Keratinocyte (primary cell): ENCODE measurements at places on chromosomes 5 and 9.

DNA sequence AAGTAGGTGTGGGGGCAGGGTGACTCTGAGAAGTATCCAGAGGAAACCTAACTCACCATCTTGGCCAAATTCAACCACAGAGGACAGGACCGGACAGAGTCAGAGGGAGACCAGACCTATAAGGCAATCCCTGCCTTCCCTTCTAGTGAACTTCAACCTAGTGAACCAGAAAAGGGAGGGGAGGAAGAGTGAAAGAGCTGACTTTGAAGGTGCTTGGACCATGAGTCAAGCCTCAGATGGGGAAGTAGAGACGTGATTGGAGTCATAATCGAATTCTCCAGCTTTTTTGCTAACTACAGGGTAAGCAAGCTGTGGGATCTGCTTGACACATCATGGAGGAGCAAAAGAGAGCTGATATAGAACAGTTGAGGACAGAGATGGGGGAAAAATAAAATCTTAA lies 18.8 kb upstream of the KIF2A start:
- no peak for DNase-seq

DNA sequence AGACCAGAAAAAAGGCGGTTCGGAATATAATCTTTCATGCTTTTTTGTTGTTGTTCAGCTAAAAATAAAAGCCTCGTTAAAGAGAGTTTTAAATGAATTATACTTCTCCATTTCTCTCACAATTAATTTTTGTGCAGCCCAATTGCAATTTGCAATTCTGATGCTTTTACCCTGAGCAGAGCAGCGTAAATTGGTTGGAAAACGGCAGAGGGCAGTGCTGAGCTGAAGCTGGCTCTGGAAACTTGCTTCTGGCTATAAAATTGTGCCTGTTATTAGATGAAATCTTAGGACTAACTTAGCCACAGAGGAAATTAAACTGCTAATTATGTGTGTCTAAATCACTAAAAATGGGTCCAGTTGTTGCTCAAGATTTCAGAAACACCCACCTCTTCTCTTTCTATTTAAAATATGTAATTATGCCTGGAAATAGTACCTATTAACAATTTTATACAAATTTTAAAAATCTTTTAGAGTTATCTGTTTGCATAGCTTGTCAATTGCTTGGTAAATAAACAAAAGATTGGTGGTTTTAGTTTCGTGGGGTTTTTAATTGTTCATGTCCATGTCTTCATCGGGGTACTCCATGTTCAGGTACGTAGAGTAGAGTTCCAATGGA lies 441.8 kb upstream of the TLE4 start:
- no peak for DNase-seq

DNA sequence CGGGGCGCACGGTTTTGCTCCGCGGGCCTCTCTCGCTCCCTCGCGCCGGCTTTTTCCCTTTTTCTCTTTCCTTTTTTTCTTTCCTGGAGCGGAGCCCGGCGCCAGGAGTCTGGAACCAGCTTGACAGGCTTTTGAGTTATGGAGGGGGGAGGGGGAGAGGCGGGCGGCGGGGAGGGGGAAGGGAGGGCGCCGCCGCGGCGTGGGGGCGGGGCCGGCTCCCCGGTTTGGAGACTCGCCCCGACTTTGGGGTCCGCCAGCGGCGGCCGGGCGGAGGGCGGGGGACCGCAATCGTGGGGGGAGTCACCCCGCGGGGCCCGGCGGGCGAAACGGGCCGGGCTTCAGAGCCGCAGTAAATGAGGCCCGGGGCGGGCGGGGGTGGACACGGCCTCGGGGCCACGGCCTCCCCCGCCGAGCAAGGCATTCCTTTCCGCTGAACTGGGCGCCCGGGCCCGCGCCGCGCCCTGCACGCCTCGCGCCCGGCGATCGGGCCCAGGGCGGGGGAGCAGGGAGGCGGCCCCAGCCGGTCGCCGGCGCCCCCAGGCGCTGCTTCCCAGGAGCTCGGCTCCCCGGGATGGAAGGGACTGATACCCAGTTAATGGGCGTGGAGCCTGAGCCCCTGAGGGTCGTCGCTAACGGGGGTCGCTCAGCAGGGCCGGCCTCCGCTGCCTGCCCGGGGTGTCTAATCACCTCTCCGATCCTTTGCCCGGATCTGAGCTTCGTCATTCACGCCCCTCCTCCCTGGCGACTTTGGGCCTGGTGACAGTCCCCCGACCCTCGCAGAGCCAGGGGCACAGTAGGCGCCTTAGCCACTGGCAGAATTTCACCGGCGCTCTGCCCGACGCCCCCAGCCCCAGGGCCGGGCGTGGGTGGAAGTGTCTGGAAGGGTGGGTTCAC lies 138.1 kb downstream of the C9orf50 start:
- no peak for DNase-seq

GRCh38 chr5:25405850-25406249 lies 761.1 kb upstream of the CDH10 start:
- DNase-seq = no peak

GRCh38 chr5:23260621-23261020 lies 246.8 kb upstream of the PRDM9 start:
- DNase-seq = no peak

GRCh38 chr9:26129217-26129616 lies 451.0 kb upstream of the TUSC1 start:
- DNase-seq = no peak

- no peak for DNase-seq
These were observed 110.2 kb downstream of the LHFPL2 start for GRCh38 chr5:78538240-78538850.

DNA sequence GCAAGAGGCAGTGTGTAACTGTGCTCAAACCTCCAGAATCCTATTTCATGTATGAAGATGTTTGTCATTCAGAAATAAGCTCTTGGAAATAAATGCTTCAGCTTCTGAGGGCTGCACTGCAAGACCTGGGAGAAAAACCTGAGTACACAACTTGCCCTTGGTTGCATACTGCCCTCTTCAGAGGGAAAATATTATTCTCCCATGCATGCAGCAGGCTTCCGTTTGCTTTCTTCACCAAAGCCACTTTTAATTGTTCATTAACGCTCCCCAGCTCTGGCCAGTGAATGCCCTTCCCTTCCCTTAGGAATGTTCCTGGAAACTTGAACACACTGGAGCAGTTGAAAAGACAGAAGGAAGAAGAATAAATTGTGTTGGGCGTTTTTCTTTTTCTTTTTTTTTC lies 2.5 kb upstream of the WHRN start:
- DNase-seq = no peak

DNA sequence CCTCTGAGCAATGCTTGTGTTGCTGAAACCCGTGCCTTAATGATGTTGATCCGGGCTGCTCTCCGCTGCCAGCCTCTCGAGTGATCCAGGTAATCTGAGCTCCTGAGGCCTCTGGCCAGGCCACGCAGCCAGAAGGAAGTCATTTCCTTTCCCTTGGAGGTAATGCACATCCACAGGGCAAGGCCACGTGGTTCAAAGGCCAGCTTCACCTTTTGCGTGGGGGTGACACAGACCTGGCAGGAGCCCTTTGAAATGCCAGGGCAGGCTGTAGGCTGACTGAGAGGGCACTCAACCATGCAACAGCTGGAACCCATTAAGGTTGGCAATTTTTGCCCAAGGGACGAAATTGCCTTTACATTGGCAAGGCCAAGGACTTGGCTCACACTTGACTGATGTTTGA lies 80.4 kb downstream of the LIX1 start:
- no peak for DNase-seq

- DNase-seq = no peak
These were observed 1.4 kb downstream of the CDC37L1 start for GRCh38 chr9:4680750-4681149.

- DNase-seq = no peak
These were observed 221.9 kb downstream of the PDZD2 start for GRCh38 chr5:31860726-31861433.

- no peak for DNase-seq
These were observed 4.1 kb downstream of the AGTPBP1 start for GRCh38 chr9:85737671-85738070.

- no peak for DNase-seq
These were observed 21.6 kb downstream of the FBXL7 start for GRCh38 chr5:15521381-15522186.

DNA sequence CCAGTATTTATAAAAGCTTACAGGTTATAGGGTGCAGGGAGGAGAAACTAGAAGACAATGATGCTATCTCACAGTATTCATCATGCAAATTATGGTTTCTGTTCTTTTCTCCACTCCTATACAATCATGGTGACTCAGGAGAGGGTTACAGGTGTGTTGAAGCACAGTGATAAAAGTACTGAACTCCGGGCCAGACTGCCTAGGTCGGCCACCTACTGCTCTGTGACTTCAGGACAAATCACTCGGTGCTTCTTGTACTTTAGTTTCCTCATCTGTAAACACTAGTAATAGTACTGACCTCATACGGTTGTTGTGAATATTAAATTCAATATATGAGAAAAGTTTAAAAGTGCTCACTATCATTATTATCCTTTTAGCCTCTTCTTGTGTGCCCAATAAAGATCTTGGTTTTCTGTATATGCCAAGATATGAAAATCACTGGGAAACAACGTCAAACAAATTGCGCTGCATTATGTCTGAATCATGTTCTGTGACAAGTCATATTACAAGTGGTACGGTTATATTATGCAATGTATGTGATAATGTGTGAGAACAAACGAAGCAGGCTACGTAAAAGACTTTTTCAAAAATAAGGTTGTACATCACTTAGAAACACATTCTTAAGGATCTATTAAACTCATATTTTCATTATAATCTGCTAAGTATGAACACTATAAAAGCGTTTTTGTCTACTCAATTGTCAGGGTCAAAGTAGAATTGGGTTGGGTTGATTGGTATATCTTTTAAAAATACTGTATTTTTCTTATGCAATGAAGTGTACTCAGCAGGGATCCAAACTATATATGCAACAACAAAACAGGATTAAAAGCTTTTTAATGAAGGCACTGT lies 153.3 kb downstream of the EFNA5 start:
- no peak for DNase-seq

DNA sequence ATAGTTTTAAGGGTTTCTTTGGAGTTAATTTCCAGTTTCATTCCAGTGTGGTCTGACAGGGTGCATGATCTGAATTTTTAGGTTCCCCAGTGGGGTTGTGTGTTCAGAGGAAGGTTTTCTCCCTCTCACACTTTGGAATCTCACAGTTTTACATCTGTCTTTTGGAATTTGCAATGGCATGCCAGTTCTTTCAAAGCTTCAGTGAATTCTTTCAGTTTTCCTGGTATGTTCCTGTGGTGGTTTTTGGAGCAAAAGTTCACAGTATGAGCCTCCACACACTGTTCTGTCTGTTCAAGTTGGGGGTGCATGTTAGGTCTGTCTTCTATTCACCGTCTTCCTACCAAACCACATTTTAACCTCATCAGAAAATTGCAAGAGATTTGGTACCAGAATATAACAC lies 624.2 kb downstream of the KCTD16 start:
- DNase-seq = no peak

DNA sequence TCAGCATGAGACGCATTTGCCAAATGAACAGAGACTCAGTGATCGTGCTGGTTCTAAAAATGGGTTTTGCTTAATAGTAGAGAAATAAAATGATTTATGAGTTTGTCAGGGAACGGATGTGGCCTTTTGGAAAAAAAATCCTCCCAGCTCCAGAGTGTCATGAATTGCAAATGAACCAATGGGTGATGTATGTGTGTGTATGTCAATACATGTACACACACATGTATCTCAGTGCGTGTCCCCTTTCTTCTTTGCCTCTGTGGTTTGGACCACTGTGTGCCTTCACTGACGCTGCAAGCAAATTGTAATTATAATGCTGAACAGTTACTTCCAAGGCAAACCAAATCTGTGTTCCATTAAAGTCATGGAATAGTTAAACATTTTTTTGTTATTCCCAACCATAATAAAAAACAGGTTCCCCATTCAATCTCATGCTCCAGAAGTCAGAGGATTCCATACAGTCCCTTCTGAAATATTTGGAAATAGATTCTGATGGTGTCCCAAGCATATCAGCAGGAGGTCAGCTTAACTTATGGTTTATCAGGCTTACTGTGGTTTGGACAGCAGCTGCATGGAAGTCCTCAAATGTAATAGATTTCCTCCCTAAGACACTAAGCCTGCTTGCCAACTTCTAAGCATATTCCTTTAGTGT lies 630.5 kb downstream of the ACTL7B start:
- no peak for DNase-seq

GRCh38 chr9:7979611-7980010 lies 180.0 kb upstream of the DMAC1 start:
- no peak for DNase-seq

- peak; percentile 78 for DNase-seq
These were observed 73.8 kb downstream of the DAB2IP start for GRCh38 chr9:121725008-121725775.
